ENCODE measurements at places on chromosomes 2 and 18. TPM values are rescaled to one million over a fixed set of nuclear protein-coding genes. Genes with fewer than 3 reads are reported as not detected.

DNA sequence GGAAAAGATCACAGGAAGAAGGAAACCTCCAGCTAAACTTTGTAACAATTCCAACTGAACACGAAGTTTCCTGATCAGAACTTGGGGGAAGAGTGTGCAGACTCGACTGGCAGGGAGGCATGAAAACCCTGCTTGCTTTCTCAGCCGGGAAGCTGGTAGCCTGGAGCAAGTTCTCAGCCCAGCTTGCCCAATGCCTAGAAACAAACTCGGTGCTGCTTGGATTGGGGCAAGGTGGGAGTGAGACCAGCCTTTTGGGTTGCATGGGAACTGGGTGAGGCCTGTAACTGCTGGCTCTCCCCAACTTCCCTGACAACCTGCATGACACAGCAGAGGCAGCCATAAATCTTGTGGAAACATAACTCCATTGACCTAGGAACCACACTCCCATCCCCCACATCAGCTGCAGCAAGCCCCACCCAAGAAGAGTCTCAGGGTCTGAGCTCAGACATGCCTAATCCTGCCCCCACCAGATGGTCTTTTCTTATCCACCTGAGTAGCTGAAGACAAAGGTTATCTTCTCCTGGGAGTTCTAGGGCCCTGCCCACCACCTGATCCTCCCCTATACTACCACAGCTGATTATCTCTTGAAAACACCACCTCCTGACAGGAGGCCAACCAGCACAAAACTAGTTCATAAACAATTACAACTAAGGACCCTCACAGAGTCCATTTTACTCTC lies 1859.7 kb upstream of the CELF4 start:
- H3K36me3 ChIP-seq: no peaks in the 10 kb centered on the region
- H3K27ac ChIP-seq: no peak overlapping the region
- H3K27me3 ChIP-seq: no peaks in the 10 kb centered on the region
- no peak overlapping the region for H3K4me3 ChIP-seq
- H3K4me1 ChIP-seq: no peaks in the 10 kb centered on the region

DNA sequence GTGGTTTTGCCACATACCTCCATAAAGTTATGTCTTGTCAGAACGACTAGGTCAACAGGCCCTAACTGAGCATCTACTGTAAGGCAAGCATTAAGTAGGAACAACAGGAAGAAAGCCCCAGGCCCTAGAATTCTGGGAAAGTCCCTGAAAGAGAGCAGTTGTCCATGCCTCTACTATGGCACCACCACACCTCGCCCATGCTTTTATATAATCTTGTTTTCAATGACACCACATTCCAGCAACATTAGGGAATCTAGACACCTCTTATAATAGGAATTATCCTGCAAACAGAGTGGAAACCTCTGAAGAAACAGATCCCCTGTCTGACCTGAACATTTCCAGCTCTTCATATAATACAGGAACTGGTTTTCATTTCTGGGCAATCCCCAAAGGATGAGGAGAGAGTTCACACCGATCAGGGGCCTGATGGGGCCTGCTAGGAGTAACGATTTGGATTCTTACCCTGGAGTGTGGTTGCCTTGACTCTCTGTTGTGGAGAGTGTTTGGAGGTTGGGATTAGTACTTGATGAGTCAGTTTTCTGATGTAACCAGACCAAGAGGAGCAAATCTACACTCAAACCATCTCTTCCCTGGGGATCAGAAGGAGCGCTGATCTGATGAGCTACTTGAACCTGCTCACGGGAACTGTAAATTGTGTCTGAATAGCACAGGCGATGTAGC lies 31.9 kb upstream of the CEP68 start:
- H3K4me1 ChIP-seq: no peaks in the 10 kb centered on the region
- H3K4me3 ChIP-seq: no peak overlapping the region
- no peak for DNase-seq
- H3K36me3 ChIP-seq: no peaks in the 10 kb centered on the region

DNA sequence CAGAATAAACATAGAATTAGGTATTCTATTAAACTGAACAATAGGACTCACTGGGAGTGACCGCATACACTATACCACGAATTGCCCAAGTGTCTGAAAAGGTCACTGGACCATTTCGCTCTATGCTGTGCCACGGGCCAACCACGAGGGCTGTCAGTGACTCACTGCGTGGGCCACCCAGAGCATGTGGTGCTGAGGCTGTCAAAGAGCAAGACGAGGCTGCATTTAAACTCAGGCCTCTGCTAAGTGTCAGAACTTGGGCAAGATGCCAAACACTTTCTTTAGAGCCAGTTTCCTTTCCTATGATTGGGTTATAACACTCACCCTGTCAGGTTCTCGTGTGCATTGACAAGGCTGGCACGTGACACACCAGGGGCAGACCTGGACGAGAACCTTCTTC lies 97.5 kb downstream of the SH3YL1 start:
- no peak overlapping the region for H3K4me3 ChIP-seq
- H3K36me3 ChIP-seq: no peaks in the 10 kb centered on the region
- H3K27me3 ChIP-seq: peaks cover 5% of the 10 kb centered on the region
- DNase-seq: no peak

- peak overlapping the region; percentile 57 for H3K27ac ChIP-seq
- peaks cover 27% of the 10 kb centered on the region for H3K4me1 ChIP-seq
- DNase-seq: no peak
- no peak overlapping the region for H3K4me3 ChIP-seq
Measured at GRCh38 chr18:2997429-2997828, 15.5 kb downstream of the LPIN2 start.

- no peak overlapping the region for H3K27ac ChIP-seq
- DNase-seq: no peak
- H3K36me3 ChIP-seq: no peaks in the 10 kb centered on the region
- H3K27me3 ChIP-seq: no peaks in the 10 kb centered on the region
- no peaks in the 10 kb centered on the region for H3K4me1 ChIP-seq
Measured at GRCh38 chr2:128876986-128877983, 558.6 kb upstream of the HS6ST1 start.

- H3K27ac ChIP-seq: no peak overlapping the region
- no peak overlapping the region for H3K4me3 ChIP-seq
- no peaks in the 10 kb centered on the region for H3K4me1 ChIP-seq
- H3K36me3 ChIP-seq: no peaks in the 10 kb centered on the region
- DNase-seq: no peak
Measured at GRCh38 chr2:239175181-239175580, 225.6 kb downstream of the HDAC4 start.

DNA sequence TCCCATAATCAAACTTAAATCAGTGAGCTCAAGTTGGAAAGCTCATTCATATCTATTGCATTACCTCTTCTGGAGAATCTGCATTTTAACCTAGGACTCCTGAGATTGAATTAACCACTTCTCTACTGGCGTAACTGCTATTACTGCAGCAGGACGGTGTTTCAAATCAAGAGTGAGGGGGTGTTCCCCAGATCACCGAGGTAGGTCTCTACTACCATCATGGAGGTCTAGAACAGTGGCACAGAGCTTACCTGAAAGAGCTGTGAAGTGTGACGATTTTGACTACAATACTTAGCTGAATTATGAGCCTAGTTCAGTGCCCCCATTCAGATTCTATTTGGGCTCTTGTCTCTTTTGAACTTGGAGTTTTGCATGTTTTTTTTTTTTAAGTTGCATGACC lies 119.5 kb downstream of the POLE4 start:
- DNase-seq: no peak
- H3K27me3 ChIP-seq: no peaks in the 10 kb centered on the region
- H3K4me1 ChIP-seq: no peaks in the 10 kb centered on the region
- H3K36me3 ChIP-seq: no peaks in the 10 kb centered on the region
- H3K4me3 ChIP-seq: no peak overlapping the region

- H3K4me1 ChIP-seq: no peaks in the 10 kb centered on the region
- no peak for DNase-seq
- no peaks in the 10 kb centered on the region for H3K36me3 ChIP-seq
- no peak overlapping the region for H3K27ac ChIP-seq
Measured at GRCh38 chr2:222194669-222195068, 104.1 kb downstream of the PAX3 start.

The SRD5A2 gene
- not detected for total RNA-seq

The EVA1A gene
- 0.21 TPM for total RNA-seq
